Renal pelvis (tissue), 12 donors: ENCODE measurements at places on chromosomes 1 and 21. TPM values are rescaled to one million over a fixed set of nuclear protein-coding genes. Genes with fewer than 3 reads are reported as not detected.

Gene UTS2
- not detected for polyA plus RNA-seq

Gene SPATA17
- 16.7 TPM for polyA plus RNA-seq

Gene OR6K2
- not detected for polyA plus RNA-seq

Gene LYPD8
- not detected for polyA plus RNA-seq

Gene FMO5
- 11.6 TPM for polyA plus RNA-seq
